ENCODE measurements at places on chromosomes 1 and 21.

GRCh38 chr1:232305050-232305449, 324.9 kb downstream of the SIPA1L2 start:
- no peak for DNase-seq

GRCh38 chr1:212208978-212209644, 76.1 kb upstream of the PPP2R5A start:
- DNase-seq, result no peak

DNA sequence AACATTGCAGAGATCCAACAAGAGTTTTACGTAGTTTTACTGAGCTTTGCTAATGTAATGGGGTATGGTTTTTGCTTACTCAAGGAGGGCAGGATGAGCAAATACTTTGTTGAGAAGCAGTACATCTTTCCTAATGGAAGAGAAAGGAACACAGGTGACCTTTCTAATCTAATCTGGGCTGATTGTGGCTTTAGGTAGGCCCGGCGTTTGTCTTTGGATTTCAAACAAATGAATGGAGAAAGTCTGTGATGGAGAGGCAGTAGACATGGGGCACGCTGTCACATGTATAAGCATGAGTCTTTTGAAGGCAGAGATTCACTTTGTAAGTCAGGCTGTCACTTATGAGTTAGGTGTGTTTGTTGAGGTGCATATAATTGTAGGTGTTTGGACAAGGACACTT, 1.7 kb downstream of the PLEKHM2 start:
- DNase-seq, result no peak

GRCh38 chr1:7940745-7941436, at the start of gene TNFRSF9:
Gene TNFRSF9, minus strand, starts transcription at chr1:7940839. Its CDS starts 845 bp downstream, at chr1:7939994.
- DNase-seq, result no peak

DNA sequence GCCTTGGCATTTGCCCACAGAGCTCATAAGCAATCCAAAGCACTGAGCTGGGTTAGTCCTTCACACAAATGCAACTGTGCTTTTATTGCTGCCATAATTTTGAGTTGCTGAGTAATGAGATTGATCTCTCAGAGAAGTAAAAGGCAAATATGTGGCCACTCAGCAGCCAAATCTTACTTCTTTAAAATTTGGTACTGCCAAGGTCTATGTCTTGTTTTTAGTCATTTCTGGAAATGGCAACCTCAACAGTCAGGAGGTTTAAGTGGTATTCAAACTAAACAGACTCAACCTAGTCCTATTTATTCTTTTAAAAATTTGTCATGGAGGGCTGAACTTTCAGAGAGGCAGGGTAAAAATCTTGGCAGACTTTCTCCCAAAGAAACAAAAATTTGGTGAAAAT, 216.4 kb upstream of the GJB5 start:
- DNase-seq, result no peak

DNA sequence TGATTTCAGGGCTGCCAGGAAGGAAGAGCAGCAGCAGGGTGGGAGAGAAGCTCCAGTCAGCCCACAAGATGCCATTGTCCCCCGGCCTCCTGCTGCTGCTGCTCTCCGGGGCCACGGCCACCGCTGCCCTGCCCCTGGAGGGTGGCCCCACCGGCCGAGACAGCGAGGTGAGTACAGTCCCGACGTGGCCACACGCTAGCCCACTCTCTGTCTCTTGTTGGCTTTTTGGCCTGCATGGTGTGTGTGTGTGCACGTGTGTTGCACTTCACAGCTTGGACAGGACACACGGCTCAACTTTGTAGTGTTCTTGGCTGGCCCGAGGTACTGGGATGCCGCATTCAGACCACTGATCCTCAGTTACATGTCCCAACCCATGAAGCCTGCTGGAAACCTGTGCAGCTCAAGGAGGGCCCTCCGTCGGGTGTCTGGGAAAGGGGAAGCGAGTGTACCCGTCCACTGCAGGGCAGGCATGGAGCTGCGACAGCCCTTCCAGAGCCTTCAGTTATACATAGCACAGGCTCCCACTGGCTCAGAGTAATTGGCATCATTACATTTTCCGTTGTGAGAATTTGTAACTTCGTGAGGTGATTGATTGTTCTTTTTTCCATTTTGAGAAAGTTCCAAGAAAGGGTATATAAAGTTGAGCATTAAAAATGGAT, 454 bp downstream of the CORT start:
- no peak for DNase-seq
